ENCODE measurements at places on chromosomes 12 and 14.
A peak's percentile ranks its signal among the peaks of the same experiment; 100 is the strongest.

- DNase-seq = no peak
Observed at GRCh38 chr12:15547691-15548090, 225.4 kb downstream of the PTPRO start.

- DNase-seq = peak; percentile 94
Observed at GRCh38 chr12:116495260-116495659, 63.9 kb upstream of the MAP1LC3B2 start.

DNA sequence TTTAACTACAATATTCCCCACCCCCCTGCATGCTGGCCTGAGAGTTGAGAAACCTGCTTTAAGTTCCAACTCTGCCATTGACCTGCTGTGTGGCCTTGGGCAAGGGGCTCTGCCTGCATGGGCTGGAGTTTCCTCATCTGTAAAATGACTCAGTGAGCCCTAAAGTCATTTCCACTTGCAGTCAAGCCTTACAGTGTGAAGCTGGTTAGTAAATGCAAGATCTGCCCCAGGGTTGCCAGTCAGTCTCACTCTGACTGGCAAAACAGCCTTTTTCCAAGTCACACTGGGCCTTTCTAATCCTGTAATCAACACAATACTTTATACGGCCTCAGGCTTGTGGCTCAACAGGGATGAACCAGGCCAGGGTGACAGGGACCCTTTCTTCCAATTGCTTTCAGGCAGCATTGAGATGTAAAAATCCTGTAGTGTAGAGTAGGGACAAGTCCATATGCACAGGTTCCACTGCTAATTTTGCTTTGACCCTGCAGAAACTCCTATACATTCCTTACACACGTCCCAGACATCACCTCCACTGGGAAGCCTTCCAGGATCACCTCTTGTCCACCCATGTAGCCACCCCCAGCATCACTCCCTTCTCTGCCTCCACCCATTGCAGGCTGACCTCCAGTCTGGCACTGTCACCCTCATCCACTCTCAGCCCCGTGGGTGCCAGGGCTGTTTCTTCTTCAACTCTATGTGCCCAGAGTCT is 42.6 kb upstream of the PRIMA1 start:
- DNase-seq = no peak

GRCh38 chr12:13347241-13348043 is 150.9 kb downstream of the EMP1 start:
- DNase-seq = peak; percentile 83

- DNase-seq = peak; percentile 14
Observed at GRCh38 chr12:88662961-88663360, 82.7 kb upstream of the KITLG start.

- no peak for DNase-seq
Observed at GRCh38 chr12:23236811-23237210, 611.8 kb downstream of the ETNK1 start.

DNA sequence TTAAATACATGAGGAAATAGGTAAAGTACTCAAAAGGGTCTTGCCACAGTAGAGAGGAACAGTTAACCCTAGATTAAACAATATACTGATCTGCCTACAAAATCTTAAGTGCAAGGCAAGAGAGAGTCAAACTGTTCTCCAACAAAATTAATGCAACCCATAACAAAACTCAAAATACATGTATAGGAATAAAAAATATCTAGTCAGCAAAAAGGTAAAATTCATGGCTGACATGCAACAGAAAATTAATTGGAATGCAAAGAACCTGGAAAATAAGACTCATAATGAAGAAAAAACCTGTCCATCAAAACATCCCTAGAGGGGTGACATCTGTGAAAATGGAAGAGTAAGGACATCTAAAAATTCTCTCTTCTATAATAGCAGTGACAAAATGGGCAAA is 173.6 kb downstream of the ADAMTS20 start:
- no peak for DNase-seq

DNA sequence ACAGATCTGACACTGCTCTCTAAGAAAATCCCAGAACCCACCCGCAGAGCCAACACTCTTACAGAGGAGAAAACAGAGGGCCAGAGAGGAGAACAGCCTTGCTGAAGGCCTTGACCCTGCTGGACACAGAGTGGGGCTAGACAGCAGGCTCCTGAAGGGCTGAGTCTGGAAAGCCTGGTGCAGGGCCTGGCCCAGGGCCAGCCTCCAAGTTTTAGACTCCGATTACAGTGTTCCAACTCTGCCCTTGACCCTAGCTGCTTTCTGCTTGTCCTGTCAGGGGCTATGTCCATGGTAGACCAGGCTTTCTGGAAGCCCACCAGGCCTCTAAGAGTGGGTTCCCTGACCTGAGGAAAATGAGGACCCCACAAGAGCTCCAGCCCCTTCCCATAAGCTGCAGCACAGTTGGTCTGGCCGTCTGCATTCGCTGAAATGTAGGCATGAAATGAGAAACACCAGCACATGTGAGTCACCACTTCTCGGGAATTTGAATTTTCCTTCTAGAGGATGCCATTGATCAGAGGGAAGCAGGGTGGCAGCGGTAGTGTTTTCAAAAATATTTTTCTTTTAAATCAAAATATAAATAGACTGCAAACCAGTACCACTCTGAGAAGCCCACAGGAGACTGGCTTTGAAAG is 154.4 kb downstream of the CALM1 start:
- peak; percentile 31 for DNase-seq

GRCh38 chr12:118436986-118437385 is 60.6 kb downstream of the SUDS3 start:
- DNase-seq = peak; percentile 96

DNA sequence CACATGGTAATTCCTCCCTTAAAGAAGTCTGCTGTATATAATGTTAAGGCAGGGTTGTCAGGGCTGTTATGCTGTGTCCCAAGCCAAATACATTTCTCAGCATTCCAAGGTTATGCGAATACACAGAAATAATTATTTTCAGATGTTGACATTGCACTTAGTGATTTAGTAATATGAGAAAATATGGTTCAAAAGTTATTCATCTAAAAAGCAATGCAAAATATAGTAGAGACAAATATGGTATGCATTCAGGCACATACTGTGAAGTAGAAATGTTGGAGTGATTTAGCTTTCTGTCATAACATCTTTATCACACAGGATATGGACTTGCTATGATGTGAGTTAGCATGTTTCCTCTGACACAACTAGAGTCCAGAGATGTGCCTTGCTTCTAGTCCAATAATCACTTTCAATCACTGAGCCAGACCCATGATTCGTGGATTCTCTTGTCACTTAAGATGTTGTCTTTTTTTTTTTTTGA is 70.0 kb downstream of the PDE3A start:
- DNase-seq = peak; percentile 44

DNA sequence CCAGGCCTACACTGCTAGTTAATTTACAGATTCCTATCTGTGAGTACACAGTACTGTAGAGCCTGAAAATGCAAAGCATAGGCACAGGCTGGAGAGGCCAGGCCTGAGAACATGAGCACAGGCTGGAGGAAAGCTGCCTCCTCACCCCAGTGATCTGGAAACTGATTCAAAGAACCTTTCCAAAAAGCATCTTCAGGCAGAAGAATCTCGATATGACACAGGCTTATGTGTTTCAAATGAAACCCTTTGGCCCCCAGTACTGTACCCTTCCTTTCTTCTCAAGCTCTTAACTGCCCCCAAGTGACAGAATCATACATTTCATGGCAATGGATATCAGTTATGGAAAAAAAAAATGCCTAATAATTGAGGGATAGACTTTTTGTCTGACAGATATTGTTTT is 122.0 kb downstream of the KCNC2 start:
- DNase-seq = no peak

DNA sequence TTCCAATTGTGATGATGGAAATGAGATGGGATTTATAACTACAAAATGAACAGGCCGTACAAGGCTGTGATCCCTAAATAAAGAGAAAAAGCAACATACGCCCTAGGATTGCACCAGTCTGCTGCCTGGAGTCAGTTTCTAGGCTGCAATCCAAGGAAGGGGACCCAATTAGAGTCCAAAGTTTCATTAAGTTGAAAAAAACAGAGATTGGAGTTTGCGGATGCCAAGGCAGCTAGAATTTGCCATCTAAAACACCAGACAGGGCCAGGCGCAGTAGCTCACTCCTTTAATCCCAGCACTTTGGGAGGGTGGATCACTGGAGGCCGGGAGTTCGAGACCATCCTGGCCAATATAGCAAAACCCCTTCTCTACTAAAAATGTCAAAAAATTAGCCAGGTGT is 661.0 kb downstream of the RPS29 start:
- no peak for DNase-seq

GRCh38 chr12:127562816-127563215 is 704.2 kb upstream of the TMEM132C start:
- DNase-seq = peak; percentile 25

- no peak for DNase-seq
Observed at GRCh38 chr14:100880271-100881101, 23.0 kb downstream of the RTL1 start.

DNA sequence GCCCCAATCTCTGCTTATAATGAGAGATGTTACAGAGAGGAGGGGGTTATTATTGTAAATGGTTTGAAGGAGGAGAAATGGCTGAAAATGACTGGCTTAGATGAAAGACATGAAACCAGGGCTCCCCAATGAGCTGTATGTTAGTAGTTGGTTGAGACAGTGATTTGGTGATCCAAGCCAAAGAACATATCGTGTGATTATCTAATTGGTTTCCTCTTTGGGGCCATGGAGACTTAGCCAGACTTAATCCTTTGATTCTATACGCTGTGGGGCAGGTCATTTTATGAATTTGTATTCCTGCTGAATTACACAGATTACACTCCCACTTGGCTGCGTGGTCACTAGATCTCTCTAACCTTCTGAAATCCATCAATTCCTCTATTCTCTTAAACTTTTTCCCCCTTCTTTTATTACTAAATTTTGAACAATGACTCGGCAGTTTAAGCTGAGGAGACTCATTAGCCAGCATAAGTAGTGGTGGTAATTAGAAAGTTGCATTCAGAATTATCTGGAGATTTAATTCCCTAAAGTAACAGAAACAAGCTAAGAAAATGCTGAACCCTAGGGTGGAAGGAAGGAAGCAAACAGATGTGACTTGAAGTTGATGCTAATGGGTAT is 5.3 kb downstream of the TTC8 start:
- no peak for DNase-seq

DNA sequence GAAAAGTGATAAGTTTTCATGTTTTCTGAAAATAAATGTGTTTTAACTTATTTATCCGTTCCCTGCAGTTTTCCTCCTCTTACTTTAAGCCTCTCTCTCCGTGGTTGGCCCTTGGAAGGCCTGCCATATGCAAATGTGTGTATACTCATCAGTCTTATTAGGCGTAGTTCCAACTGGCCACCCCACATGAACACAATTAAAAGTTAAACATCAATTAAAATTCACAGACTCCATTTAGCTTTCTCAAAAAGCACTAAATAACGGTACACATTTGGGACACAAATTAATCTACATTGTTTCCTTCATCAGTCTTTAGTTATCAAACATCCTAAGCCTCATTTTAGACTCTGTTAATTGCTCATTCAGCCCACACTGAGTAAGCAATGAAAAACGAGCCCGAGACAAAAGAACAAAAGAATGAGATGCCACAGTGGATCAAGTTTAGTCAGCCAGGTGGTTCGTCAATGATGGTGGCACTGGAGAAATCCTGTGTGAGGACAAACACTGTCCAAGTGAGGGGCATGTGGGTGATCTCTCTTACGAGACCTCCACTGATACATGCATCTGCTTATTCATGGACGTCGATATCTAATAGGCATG is 76.0 kb upstream of the TMCC3 start:
- no peak for DNase-seq

DNA sequence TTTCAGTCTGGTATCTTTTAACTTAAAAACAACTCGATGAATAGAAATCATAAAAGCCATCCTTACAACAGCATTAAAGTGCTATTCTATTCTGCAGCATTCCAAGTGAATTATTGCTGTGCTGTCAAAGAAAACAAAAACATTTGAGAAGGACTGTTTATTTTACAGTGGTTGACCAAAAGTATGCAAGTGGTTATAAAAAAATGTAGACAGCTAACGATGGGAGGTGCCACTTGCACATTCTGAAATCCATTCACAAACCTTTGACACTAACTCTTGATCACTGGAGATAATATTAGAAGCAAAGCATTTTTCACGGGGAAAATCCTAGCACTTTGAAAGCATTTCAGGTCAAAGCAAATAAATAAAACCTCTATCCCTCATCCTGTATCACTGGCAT is 55.6 kb downstream of the HMGA2 start:
- peak; percentile 96 for DNase-seq

DNA sequence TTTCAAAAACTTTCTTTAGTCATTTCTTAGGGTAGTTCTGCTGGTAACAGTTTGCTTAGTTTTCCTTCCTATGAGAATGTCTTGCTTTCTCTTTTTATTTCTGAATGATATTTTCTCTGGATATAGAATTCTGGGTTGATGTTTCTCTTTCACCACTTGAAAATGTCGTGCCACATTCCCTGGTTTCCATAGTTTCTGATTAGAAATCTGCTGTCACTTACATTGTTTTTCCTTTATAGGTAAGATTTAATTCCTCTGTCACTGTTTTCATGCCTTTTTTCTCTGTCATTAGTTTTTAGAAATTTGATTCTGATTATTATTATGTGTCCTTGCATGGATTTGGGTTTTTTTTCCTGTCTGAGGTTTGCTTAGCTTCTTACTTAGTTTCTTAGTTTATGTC is 77.3 kb upstream of the PCNX4 start:
- no peak for DNase-seq

DNA sequence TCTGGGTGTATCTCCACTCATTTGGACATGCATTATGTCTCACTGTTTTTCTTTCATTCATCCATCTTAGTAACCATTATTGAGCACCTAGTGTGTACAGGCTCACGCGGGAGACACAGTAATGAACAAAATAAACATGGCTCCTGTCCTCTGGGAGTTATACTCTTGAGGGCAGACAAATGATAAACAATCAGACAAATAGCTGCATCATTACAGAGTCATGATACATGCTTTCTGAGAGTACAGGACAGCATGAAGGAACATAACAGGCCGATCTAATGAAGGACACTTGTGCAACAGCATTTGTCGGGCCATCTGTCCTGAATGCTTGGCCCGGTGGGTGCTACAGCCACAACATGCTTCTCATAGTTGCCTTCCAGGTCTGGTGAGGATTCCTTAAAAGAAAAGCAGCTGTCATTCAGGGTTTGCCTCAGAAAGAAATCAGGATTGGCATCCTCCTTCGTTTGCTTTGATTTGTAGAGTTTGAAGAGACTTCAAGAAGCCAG is 77.2 kb upstream of the EGLN3 start:
- no peak for DNase-seq

GRCh38 chr12:6866163-6866919 is 990 bp upstream of the TPI1 start:
- no peak for DNase-seq

DNA sequence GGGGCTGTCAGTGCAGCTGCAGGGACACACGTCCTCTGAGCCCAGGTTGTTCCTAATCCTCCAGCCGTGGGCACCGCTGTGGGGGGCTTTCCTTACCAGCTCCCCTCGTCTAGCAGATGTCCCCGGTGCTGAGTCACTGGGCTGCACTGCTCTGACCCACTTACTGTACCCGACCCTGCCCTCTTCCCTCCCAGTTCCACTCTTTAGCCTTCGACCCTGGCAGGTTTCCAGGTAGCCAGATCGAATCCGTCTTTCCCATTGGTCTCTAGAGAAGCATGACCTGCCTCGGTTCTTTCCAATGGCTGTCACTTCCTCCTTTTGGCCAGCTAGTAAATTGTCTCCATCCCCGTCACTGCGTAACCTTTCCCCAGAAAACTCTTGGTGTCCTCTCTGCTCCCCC is 48.4 kb downstream of the ELK3 start:
- DNase-seq = no peak

All from EH (cell line).